Transverse colon (tissue), 4 donors: ENCODE measurements at places on chromosomes 1 and 21. TPM values are rescaled to one million over a fixed set of nuclear protein-coding genes. Genes with fewer than 3 reads are reported as not detected.

DPM3 gene
- total RNA-seq, result 47.9 TPM

PLXNA2 gene
- total RNA-seq, result 140 TPM

ELAPOR1 gene
- total RNA-seq, result 30.5 TPM

CREG1 gene
- 55.4 TPM for total RNA-seq

GRCh38 chr21:29186246-29186645 is 55.8 kb downstream of the MAP3K7CL start:
- peaks cover 5% of the 10 kb centered on the region for H3K4me1 ChIP-seq
- H3K4me3 ChIP-seq, result no peak overlapping the region
- H3K27me3 ChIP-seq, result no peaks in the 10 kb centered on the region

DNA sequence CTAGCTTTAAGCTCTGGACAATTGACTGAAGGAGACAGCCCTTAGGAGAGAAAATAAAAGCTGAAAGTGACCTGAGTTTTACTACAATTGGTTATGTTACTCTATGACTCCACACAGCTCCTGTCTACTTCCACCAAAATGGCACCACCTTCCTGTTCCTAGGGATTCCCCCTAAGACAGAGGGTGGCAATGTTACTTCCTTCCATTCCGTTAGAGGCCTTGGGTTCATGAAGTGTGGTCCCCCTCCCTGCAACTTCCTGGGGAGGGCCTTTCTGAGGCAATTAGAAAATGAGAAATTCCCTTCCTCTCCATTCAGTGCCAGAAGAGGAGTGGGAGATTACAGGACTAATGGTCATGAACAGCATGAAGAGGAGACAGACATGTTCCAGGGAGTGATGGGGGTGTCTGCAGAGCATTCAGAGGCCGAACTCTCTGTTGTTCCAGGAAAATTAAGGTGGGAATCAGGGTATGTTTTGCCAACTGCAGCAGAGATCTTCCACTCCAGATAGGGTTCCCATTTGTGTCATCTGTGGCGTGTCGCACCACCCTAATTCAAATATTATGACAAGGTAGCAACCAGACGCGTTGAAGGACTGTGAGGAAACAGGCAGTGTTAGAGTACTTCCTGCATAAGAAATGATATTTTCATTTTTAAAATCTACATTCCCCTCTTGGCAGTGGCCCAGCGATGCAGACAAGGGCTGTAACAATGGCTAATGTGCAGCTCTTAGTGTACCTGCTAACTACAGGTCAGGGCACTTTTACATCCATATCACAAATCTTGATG is 53.1 kb upstream of the TRIM67 start:
- no peak overlapping the region for H3K27ac ChIP-seq
- no peaks in the 10 kb centered on the region for H3K36me3 ChIP-seq
- no peak overlapping the region for H3K4me3 ChIP-seq

DNA sequence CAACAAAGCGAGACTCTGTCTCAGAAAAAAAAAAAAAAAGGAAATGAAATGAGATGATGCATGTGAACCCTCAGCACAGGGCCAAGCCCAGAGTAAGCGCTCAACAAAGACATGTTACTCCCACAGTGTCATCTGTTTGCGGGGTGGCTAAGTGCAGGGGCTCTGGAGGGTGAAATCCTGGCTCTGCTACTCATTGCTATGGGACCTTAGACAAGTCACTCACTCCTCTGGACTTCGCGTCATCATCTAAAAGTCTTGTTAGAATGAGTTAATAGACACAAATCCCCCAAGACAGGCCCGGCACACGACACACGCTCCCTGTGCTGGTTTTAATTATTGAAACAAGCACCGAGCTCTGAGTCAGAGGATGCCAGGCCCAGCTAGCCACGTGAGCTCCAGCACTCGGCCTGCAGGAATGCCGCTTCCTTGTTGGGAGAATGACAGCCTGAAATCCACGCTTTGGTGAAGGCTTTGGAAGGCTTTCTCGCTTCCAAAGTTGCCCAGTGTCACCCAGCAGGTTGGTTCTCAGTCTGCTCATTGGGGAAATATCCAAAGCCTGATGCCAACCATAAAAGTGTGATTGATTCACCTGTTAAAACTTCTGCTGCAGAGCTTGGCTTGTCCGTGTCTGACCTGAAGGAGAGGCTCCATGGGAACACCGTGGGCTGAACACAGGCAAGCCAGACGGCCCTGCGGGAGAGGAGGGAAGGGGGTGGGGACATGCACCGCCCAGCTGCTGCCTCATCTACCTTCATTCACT is 36.7 kb upstream of the TARDBP start:
- H3K36me3 ChIP-seq, result no peaks in the 10 kb centered on the region
- peaks cover 34% of the 10 kb centered on the region for H3K4me1 ChIP-seq
- H3K27ac ChIP-seq, result peak overlapping the region; percentile 56
- H3K4me3 ChIP-seq, result no peak overlapping the region

DNA sequence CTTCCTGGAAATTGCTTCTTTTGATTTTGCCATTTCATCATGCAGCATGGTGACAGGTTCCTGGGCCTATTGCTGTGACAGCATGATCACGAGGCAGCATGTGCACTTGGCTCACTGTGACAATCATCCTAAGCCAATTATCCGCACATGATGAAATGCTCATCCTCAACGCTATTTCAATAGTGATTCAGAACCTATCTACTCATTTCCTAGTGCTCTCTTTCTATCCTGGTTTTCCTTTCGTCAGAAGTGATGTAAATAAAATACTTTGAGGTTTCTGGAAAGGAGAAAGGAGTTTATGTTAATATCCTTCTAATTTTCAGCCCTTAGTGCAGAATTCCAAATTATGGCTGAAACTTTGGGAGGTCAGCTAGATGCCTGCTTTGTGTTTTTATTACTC is 110.6 kb upstream of the ADAMTS5 start:
- no peak overlapping the region for H3K4me3 ChIP-seq
- no peaks in the 10 kb centered on the region for H3K36me3 ChIP-seq

GRCh38 chr1:35675773-35676172 is 34.4 kb upstream of the PSMB2 start:
- H3K36me3 ChIP-seq, result no peaks in the 10 kb centered on the region
- DNase-seq, result no peak
- no peak overlapping the region for H3K27ac ChIP-seq

GRCh38 chr1:29235955-29236711 is at the start of gene PTPRU:
Gene PTPRU, plus strand, starts transcription at chr1:29236522. Its CDS starts 123 bp downstream, at chr1:29236645.
- peaks cover 22% of the 10 kb centered on the region for H3K4me1 ChIP-seq
- H3K27ac ChIP-seq, result peak within 1 kb of the TSS; percentile 70
- peak within 1 kb of the TSS; percentile 54 for H3K4me3 ChIP-seq
- H3K27me3 ChIP-seq, result peaks cover 42% of the 10 kb centered on the region
- no peaks in the 10 kb centered on the region for H3K36me3 ChIP-seq

- H3K27me3 ChIP-seq, result peaks cover 22% of the 10 kb centered on the region
- H3K36me3 ChIP-seq, result no peaks in the 10 kb centered on the region
- no peak overlapping the region for H3K4me3 ChIP-seq
- DNase-seq, result no peak
Measured at GRCh38 chr1:7098641-7099040, 313.4 kb downstream of the CAMTA1 start.

- no peaks in the 10 kb centered on the region for H3K27me3 ChIP-seq
- peak within 1 kb of the TSS; percentile 43 for H3K4me3 ChIP-seq
- H3K4me1 ChIP-seq, result peaks cover 29% of the 10 kb centered on the region
- DNase-seq, result peak; percentile 93
Measured at GRCh38 chr1:101025657-101026429, at the start of gene DPH5. Gene DPH5, minus strand, starts transcription at chr1:101025784. Its CDS starts 341 bp downstream, at chr1:101025443.

- H3K36me3 ChIP-seq, result no peaks in the 10 kb centered on the region
- no peak for DNase-seq
- H3K27me3 ChIP-seq, result no peaks in the 10 kb centered on the region
- no peak overlapping the region for H3K4me3 ChIP-seq
- H3K27ac ChIP-seq, result no peak overlapping the region
- no peaks in the 10 kb centered on the region for H3K4me1 ChIP-seq
Measured at GRCh38 chr1:66495495-66495894, 38.5 kb upstream of the SGIP1 start.

- no peak overlapping the region for H3K4me3 ChIP-seq
- DNase-seq, result no peak
- H3K36me3 ChIP-seq, result no peaks in the 10 kb centered on the region
Measured at GRCh38 chr1:46804926-46805325, 6.1 kb downstream of the CYP4B1 start.
